GM12878 (cell line): ENCODE measurements at places on chromosomes 7 and 10.
A peak's percentile ranks its signal among the peaks of the same experiment; 100 is the strongest.

GRCh38 chr10:118563373-118563890 lies 32.0 kb downstream of the PRLHR start:
- no peaks in the 10 kb centered on the region for H3K36me3 ChIP-seq
- DNase-seq, result no peak
- H3K27me3 ChIP-seq, result no peaks in the 10 kb centered on the region; the same call in none of the 2 replicates
- no peaks in the 10 kb centered on the region for H3K4me1 ChIP-seq
- H3K27ac ChIP-seq, result no peak overlapping the region

DNA sequence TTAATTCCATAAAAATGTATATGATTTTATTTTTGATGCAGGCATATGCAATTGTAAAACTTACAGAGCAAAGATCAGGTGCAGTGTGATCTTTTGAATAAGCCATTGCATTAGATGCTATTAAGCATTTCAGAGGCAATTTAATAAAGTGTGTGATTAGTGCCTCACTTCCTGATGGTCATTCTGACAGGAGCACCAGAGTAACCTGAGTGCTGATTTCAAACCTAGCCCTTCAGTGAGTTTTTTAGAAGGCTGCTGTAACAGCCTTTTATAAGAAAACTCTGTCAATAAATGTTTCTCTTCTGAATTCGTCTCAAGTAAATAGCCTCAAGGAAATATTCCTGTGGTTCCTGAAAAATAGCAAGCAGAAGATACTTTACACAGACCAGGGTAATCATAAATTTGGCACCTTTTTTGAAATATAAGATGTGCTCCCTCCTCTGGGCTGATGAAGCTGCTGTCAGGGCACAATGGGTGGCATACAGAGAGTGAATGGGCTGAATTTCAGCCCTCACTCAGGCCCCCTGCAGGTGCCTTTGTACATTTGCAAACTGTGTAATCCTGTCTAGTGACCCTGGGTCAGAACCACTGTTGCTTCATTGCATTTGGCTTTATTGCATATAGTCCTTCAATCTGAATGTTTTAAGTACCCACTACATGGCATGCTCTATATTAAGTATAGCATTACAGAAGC lies 193.7 kb upstream of the CSTF2T start:
- no peaks in the 10 kb centered on the region for H3K36me3 ChIP-seq
- no peaks in the 10 kb centered on the region for H3K4me1 ChIP-seq
- no peak overlapping the region for H3K4me3 ChIP-seq
- DNase-seq, result no peak
- H3K27ac ChIP-seq, result no peak overlapping the region

DNA sequence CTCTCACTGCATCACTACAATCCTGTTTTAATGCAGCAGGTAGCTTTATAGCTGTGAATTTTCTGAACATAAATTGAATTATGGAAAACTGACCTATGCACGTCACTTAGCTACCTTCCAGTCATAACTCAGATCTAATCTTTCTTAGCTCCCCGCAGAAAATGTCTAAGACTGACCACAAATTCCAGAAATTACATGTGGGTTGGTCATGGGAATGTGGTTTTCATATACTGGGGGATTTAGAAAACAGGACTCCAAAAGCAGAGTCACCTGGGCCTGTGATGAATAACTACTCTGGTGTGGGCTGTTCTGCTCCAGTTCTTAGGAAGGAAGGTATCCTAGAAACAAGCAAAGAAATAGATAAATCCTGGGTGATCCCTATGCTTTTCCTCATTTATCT lies 178.4 kb upstream of the LRRTM3 start:
- no peaks in the 10 kb centered on the region for H3K4me1 ChIP-seq
- H3K27ac ChIP-seq, result no peak overlapping the region
- DNase-seq, result no peak
- H3K36me3 ChIP-seq, result no peaks in the 10 kb centered on the region
- no peaks in the 10 kb centered on the region for H3K27me3 ChIP-seq

GRCh38 chr10:131760416-131761166 lies 140.2 kb upstream of the PPP2R2D start:
- no peaks in the 10 kb centered on the region for H3K4me1 ChIP-seq
- H3K27ac ChIP-seq, result no peak overlapping the region
- H3K27me3 ChIP-seq, result no peaks in the 10 kb centered on the region
- no peak for DNase-seq

DNA sequence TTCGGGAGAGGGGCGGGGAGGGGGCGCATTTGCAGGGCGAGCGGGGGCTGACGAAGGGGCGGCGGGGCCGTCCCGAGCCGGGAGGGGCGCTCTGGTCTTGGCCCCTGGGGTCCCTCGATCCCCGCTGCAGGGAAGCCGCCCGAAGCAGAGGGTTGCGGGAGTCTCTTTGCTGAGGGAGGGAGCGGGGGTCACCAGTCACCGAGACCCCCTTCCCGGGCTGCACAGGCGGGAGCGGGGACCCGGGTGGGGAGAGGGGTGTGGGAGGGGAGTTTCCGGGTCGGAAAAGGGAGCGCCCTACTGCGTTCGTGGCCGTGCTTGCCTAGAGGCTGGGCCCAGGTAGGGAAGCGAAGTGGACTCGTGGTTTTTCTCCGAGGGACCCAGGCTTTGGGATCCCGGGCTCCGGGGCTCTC lies 422 bp downstream of the AP1S1 start:
- H3K27me3 ChIP-seq, result no peaks in the 10 kb centered on the region
- H3K27ac ChIP-seq, result peak overlapping the region; percentile 65
- DNase-seq, result no peak
- peaks cover 5% of the 10 kb centered on the region; the same call in 1 of the 2 replicates for H3K36me3 ChIP-seq
- H3K4me1 ChIP-seq, result peaks cover 3% of the 10 kb centered on the region; the same call in 1 of the 2 replicates

DNA sequence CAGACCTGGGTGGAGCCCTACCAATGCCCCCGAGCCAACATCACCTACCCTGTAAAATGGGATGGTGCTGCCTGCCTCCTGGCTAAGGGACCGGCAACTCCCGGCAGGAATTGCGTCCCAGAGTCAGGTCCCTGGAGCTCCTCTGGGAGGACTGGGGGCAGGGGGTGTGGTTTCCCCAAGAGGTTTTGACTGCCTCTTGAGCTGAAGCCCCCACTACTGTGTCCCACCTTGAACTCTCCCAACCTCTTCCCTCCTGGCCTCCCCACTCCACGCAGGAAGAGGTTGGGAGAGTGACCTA lies 1.3 kb downstream of the SH2B2 start:
- peaks cover 65% of the 10 kb centered on the region for H3K4me1 ChIP-seq
- no peaks in the 10 kb centered on the region for H3K27me3 ChIP-seq
- H3K27ac ChIP-seq, result peak overlapping the region; percentile 70

- no peak for DNase-seq
- H3K27me3 ChIP-seq, result no peaks in the 10 kb centered on the region
- no peak overlapping the region for H3K27ac ChIP-seq
- no peaks in the 10 kb centered on the region for H3K4me1 ChIP-seq
Observed at GRCh38 chr7:101848208-101848951, 31.0 kb downstream of the CUX1 start.

DNA sequence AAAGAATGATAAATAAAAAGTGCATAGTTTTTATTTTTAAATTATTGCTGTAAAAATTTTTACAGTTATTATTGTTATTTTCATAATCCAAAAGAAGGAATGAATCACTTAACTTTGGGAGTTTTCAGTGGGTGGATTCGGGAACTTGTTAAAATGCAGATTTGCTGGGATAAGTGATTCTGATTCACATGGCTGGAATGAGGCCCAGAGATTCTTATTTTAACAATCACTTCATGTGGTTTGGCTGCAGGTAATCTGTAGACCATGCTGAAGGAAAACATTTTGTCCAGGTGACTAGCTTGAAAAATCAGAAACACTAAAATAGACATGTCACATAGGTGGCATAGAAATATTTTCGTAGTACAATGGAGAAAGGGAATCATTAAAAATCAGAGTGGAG lies 13.9 kb downstream of the CROT start:
- H3K4me3 ChIP-seq, result no peak overlapping the region
- no peaks in the 10 kb centered on the region; the same call in 1 of the 2 replicates for H3K36me3 ChIP-seq
- DNase-seq, result no peak
- H3K4me1 ChIP-seq, result no peaks in the 10 kb centered on the region
- H3K27ac ChIP-seq, result no peak overlapping the region

DNA sequence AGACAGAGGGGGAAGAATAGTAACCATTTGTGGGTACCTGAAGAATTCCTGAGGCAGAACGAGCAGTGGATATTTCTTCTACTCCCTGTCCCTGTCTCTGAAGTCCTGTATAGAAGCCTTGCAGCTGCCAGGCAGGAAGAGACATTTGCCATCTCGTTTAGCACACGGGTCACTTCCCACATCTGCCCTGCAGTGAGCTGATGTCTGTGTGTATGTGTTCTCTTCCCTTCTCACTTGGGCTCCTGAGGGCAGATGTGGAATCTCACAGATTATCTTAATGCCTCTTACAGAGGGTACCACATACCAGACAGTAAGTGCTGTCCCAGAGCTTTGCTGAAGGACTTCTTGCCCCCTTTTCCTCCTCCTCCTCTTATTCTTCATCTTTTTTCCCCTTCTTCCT lies 14.1 kb upstream of the TRPV6 start:
- no peaks in the 10 kb centered on the region for H3K4me1 ChIP-seq
- H3K27ac ChIP-seq, result no peak overlapping the region
- H3K4me3 ChIP-seq, result no peak overlapping the region
- DNase-seq, result no peak

DNA sequence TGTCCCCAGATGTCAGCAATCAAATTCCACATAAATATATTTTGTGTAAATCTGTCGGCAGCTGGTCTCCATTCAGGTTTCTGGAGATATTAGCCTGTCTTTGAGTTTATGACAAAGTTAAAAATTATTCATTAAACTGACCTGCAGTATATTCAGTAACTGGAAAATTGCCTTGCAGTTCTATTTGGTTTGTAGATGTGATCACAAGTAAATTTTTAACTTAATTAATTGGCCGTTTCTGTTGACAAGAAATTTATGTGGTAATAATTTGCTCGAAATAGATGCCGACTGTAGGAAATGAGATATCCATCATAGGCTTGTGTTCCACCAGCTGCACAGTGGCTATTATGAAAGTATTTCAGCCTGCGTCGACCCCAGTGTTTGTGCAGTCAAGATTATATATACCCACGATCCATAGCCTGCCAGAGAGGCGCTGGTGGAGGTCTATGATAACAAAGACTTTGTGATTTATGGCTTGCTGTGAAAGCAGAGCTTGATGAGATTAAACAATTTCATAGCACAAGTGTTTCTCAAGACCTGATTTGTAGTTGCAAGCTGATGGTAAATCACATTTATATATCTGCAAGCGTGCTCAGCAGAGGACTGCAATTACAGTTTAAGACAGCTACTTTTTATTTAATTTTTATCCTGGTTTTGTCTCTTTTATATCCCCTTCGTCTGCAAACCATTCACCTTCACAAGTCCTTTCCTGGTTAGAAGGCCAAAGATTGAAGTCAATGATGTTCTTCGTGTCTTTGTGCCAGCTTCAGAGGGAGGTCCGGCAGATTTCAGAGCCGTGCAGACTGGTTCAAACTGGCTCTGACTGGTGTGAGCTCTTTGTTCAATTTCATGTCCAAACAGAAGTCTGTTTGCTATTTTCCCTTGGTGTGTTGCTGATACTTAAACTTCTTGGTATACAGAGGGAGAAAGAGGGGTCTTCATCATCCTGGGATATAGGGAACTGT lies 850.9 kb downstream of the LRMDA start:
- no peak for DNase-seq
- H3K27ac ChIP-seq, result no peak overlapping the region
- H3K27me3 ChIP-seq, result no peaks in the 10 kb centered on the region
- H3K36me3 ChIP-seq, result no peaks in the 10 kb centered on the region

DNA sequence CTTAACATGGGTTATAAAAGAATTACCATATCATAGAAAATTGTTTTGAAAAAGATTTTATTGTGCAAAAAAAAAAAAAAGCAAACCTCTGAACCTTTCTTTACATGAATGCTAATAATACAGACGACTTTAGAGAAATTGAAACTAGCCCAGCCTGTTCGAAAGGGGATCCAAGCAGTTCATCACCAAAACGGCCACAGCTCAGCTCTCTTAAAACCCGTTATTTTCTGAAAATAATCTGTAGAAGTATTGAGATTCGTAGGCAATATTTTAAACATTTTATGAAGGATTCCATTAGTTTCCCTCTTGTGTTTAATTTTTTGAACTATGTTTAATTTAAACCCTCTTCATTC lies 9.9 kb upstream of the GSAP start:
- H3K27ac ChIP-seq, result peak overlapping the region; percentile 78
- DNase-seq, result no peak
